ENCODE measurements at places on chromosomes 2 and 18.

GRCh38 chr18:49447810-49448745 is 12.4 kb downstream of the DYM start:
- peak; percentile 59 for DNase-seq

GRCh38 chr2:7027956-7028655 is 110.9 kb downstream of the RNF144A start:
- DNase-seq, result no peak

DNA sequence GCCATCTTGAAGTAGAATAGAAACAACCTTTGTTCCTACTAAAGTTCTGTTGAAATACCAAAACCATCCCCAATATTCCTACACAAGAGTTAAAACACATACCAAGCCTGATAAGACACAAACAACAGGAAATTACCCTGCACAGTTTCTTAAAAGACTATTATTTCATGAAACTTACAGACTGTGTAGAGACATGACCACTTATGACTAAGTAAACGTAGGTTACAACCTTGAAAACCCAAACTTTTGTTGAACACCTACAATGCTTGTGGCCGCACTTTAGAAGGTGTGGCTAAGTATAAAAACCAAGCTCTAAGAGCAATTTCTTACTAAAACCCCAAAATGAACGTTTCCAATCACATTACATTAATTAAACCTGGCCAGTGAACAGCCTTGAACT is 2.0 kb downstream of the SMAD2 start:
- DNase-seq, result no peak

DNA sequence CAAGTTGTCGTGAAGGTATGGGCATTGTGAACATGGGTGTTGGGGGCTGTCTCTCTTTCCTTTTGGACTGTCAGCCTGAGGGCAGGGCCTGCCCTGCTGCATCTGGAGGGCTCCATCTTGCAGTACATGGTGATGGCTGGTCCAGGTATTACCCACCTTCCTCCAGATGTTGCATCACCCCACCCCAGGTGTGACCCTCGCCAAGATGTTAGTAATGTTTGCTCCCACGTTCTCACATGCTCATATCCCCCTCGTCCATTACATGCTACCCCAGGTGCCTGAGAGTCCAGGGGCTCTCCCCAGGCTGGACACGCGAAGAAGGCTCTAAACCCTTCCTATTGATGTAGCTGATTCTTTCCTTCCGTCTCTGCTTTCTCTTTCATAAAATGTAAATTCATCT is 13.9 kb downstream of the ZAP70 start:
- DNase-seq, result no peak

GRCh38 chr2:124913868-124914267 is 888.8 kb downstream of the CNTNAP5 start:
- no peak for DNase-seq

- no peak for DNase-seq
Measured at GRCh38 chr2:101758001-101758400, 60.5 kb downstream of the MAP4K4 start.

DNA sequence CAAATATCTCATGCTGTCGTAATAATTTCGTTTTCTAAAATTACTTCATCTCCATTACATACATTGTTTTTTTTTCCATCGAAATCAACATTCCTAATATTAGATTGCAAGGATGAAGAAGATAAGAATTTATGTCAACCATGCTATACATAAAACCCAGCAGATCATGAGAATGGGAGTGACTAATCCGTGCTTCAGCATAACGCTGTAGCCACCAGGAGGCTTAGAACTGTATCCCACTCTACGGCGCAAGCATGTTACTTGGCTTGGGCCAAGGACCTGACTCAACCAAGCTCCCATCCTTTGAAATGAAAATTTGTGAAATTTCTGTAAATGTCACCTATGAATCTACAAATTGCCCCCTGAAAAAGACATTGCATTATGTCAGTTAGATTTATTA is 392.5 kb downstream of the FIGN start:
- DNase-seq, result no peak

GRCh38 chr18:43265465-43265864 is 11.8 kb downstream of the SYT4 start:
- DNase-seq, result no peak

DNA sequence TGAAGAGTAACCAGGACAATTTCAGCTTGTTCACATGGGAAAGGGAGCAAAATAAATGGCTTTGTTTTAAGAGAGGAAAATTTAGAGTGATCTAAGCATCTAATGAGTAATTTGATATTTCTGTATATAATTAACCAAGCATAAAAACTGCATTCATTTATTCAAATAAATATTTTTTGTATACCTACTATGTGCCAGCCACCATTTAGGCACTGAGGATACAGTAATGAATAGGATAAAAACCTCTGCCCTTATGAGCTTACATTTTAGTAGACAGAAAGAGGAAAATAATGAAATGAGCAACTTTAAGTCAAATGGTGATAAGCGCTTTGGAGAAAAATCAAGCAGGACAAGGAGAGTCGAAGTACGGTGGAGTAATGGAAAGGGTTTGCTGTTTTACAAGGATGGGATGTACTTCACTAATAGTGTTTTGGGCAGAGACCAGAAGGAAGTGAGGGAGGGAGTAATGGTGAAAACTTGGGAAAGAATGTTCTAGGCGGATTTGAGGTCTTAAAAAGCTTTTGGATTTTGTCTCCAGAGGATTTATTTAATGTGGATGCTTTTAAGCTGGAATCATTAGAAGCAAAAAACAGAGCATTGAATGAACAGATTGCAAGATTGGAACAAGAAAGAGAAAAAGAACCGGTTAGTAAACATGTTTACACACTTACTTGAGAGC is 17.4 kb downstream of the NDC80 start:
- no peak for DNase-seq

DNA sequence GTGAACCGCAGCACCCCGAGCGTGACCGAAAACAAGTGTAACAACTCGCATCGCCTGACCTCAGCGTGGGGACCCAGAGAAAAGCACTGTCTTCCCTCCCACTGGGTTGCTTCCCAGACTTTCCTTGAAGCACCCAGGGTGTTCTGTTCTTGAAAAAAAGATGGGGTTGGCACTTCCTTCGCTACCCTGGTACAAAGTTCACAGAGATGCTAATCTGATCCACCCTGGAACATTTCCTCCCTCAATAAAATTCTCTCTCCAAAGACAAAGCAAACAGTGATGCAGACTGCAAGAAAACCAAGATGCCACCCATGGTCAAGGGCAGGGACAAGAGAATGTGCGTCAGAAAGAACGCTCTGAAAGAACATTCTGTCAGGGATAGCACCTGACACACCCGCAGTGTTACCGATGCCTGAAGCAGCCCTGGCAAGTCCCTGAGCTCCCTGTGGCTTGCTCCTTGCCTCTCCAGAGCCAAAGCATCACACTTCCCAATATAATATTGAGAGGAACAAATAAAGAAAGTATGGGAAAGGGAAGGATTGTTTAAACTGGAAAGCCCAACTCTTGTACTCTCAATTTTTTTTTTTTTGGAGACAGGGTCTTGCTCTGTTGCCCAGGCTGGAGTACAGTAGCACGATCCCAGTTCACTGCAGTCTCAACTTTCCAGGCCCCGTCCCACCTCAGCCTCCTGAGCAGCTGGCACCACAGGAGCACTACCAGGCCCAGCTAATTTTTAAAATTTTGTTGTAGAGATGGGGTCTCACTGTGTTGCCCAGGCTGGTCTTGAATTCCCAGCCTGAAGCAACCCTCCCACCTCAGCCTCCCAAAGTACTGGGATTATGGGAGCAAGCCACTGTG is 70.7 kb downstream of the TBC1D8 start:
- no peak for DNase-seq

DNA sequence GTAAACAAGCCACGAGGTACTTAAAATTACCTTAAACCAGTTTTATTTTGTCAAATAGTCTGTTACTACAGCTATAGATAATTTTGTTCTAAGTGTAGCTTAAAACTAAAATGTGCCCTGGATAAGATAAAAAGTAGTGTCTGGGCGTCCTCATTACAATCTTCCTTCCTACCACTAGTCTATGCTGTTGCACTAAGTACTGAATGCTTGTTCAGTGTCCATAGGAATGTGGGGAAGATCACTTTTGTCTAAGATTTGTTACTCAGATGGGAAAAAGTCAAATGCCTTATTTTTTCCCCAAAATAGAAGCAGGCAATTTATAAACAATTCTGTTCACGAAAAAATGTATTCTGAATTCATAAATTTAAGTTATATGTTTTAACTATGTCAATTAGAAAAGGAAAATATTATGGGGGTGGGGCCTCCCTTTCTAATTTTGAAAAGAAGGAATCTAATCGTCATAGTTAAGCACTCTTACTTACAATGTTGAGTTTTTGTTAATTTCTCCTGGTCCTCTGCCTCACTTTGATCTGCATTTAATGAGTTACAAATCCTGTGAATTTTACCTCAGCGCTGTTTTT is 140.4 kb upstream of the VRK2 start:
- DNase-seq, result no peak

GRCh38 chr2:239409976-239410375 is 9.2 kb upstream of the HDAC4 start:
- DNase-seq, result no peak

DNA sequence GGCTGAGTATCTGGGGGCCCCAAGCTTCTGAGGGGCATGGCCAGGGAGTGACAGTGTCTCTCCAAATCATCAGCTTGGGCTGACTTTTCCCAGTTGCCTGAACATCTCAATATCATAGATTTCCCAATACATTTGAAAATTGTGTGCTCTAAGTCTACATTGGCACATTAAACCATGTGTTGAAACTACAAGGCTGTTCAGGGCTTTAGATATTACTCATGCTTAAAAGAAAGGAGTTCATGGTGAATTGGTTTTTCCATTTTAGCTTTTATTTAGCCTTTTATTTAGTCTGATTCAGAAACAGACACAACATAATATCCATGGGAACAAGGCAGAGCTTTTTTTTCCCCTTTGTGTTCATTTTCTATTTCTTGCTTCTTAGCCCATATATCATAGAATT is 49.9 kb upstream of the GALR1 start:
- no peak for DNase-seq

DNA sequence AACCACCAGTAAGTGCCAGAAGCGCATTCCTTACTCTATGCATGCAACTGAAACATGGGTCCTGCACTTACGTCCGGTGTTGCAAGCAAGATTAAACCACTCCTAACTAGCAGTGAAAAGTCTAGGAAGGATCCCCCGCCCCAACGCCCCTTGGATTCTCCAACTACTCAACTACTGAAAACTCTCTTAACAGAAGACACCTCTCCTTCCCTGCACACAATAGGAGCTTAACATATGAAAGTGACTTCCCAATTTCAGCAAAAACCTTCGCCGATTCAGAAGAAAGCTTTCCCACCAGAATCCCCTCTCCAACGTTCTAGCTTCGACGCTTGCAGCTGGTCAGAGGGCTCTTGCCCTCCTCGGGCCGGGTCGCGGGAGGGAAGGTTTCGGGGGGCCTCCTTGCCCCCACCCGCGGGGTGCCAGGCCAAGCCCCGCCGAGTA is 578 bp downstream of the IWS1 start:
- DNase-seq, result no peak

DNA sequence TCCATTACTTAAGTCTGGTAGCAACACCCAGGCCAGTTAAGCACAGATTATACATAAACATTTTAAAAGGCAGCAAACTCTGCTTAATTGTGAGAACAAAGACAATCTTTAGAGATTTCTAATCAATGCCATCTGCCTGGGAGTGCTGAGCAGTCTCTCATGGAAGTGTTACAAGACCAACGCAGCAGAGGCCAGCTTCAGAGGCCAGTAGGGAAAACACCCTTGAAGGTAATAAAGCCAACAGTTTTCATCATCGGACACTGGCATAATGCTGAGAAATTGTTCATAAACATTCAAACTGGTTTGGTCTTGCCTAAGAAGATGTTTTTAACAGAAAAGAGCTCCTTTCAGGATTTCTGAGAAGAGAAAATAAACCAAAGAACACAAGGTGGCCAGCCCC is 35.0 kb downstream of the EPB41L3 start:
- no peak for DNase-seq

DNA sequence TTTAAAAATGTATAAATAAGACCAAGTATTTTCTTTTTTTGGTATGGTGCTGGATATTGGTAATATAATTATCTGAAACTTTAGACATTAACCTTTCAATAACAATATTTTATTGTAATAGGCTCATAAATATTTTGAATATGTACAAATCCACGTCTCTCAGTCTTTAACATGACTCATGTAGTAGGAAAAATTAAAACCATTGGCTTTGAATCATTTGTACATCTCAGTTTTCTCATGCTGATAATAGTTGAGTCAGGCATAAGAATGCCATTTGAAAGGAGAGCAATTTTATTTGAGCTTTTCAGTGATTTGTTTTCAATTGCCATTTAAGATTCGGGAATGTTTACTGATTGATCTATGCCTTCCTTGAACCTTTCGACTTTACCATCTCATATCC is 364.8 kb downstream of the TGIF1 start:
- DNase-seq, result no peak

- no peak for DNase-seq
Measured at GRCh38 chr2:26668856-26669750, 23.4 kb upstream of the KCNK3 start.

- no peak for DNase-seq
Measured at GRCh38 chr2:46841621-46842020, 74.0 kb downstream of the MCFD2 start.

DNA sequence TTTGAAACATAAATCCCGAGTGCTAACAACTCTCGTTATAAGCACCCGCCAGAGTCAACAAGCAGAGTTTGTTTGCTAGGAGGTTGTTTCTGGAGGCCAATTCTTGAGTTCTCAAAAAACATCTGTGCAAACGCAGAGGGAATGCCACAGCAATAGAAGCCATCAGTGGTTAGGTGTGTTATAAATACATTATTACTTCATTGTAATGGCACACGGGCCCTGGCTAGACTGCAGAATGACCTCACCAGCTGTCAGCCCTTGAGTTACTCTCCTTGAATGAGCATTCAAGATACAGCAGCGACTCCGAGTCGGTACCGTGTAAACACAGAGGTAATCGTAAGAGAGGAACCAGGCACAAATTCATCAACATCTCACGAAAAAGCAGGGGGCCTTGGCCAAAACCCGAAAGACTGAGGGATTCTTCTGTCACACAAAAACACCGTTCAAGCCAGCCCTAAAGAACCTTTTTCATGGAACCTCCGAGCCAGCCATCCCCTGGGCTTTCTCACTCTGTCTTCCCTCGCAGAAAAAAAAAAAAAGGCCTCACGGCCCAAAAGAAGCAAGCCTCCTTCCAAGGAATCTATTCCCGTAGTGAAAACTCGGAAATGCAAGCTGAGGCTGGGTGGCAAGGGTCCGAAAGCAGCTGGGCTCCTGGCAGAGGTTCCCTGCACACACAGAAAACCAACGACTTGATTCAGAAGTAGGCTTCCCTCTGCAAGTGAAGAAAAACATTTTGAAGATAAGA is 133.7 kb upstream of the MEIS1 start:
- no peak for DNase-seq

DNA sequence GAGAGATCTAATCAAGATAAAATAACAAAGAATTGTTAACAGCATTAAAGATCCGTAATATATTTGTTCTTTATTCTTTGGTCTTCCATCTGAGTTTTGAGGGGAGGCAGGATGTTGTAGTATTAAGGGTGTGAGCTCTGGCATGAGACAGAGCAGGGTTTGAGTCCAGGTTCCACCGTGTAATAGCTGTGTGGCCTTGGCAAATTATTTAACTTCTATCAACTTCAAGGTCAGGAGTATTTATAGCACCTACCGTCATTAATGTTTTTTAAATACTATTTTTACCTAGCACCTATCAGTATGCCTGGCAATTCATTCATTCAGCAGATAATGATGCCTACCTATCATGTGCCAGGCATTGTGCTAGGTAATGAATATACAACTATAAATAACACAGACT is 180.1 kb upstream of the NABP1 start:
- no peak for DNase-seq

GRCh38 chr2:86584151-86584913 is 21.1 kb upstream of the CHMP3 start:
- no peak for DNase-seq
